ELR (cell line): ENCODE measurements at places on chromosomes 3 and 15.

DNA sequence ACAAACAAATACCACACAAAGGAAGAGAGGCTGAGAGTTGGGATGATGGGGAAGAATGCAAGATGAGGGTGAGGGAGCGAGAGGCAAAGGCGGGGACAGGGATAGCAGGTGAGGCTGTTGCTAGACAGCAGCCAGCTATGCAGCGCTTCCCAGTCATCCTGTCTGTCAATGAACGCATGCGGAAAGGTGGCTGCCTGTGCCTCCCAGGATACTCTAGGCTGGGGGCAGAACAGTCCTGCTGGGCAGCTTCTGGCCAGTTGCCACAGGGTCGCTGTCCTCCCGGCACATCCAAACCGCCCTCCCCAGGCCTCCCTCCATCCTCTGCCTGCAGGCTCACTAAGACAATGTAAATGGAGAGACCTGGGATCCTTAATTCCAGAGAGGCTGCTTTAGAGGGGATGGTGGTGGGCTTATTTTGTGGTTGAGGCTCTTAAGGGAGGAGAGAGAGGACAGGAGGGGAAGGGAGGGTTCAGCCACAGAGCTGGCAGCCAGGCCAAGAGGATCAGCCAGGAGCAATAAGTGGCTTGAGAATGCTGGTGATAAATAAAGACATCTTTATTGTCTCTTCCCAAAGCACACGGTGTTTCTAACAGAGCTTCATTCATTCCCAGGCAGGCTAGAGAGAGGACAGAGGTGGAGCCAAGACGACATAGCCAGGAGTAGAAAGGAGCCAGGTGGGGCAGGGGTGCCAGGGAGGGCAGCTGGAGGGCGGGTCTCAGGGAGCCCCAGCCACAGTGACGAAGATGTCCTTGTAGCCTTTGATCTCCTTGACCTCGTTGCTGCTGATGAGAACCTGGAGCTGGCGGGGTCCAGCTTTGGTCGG lies 9.2 kb upstream of the TGM5 start:
- no peak for DNase-seq

DNA sequence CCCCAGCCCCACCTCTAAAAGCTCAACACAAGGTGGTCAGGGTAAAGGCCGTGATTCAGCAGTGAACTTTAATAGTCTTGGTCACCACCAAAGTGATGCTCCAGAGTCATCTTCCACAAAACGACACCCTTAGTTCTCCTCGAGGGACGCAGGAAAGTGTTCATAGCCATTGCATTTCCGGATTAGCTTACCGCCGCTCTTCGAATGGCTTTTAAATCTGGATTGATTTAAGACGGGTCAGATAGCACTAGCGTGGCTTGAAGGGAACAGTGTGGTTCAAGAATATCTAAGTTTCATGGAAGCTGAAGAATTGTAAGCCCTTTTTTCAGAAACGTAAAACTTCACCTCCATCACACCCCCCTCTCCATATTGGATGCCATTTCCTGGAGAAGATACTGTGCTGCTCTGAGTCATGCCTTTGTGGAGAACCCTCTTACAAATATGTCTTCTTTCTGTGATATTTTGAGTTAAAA lies 829 bp downstream of the RNF7 start:
- DNase-seq = peak; percentile 75

GRCh38 chr3:30292192-30292893 lies 314.1 kb upstream of the TGFBR2 start:
- DNase-seq = peak; percentile 83

- DNase-seq = no peak
Observed at GRCh38 chr3:5442786-5443138, 255.3 kb downstream of the EDEM1 start.

DNA sequence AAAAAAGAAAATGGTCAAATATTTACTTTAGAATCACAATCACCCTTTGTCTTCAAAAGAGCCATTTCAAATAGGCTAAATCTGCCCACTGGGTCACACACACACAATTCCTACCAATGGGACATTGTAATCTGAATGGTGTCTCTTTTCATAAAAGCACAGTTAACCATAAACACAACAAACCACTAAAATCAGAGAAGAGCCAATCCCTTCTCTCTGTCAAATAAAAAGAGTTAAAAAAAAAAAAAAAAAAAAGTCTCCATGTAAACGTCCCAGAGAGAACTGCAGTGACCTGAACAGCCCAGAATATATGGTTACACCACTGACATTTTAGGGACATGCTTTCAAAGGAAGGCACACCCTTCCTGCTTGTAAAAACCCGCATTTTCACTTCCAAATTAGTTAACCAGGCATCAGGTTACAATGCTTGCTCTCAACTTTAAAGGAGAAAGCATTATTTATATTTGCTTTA lies 63.7 kb downstream of the PRICKLE2 start:
- DNase-seq = no peak

DNA sequence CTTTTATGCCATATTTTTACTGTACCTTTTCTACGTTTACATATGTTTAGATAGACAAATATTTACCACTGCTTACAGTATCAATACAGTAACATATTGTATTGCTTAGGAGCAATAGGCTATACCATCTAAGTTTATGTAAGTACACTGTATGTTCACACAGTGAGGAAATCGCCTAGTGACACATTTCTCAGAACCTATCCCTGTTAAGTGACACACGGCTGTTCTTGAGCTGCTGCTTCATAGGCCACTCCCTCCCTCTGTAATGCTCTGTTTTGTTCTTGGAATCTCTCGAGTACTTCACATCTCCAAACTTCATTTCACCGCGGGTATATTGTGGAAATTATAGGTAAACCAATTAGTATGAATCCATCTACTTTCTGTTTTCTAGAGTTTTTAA lies 13.4 kb upstream of the SELENOT start:
- peak; percentile 33 for DNase-seq

DNA sequence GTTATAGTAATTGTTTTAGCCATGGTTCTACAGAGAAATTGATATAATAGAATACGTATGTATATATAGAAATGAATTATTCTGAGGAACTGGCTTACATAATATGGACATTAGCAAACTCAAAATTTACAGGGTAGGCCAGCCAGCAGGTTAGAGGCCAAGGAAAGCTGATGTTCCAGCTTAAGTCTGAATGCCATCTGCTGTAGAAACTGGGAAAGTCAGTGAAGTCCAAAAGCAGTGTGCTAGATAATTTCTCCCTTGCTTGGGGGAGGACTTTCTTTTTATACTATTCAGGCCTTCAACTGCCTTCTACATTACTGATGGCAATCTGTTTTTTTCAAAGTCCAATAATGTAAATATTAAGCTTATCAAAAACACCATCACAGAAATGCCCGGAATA lies 1174.7 kb downstream of the ZPLD1 start:
- no peak for DNase-seq

GRCh38 chr3:16595778-16596177 lies 9.4 kb downstream of the DAZL start:
- DNase-seq = peak; percentile 51
